Stimulated activated CD4-positive, alpha-beta T cell treated with anti-CD3 and anti-CD28 coated beads, Interleukin-15, amount 100 ng/mL, for 1 hour (primary cell): ENCODE measurements at places on chromosomes 2 and 18.

GRCh38 chr2:88829607-88830463, 138.4 kb downstream of the RPIA start:
- no peak for DNase-seq

DNA sequence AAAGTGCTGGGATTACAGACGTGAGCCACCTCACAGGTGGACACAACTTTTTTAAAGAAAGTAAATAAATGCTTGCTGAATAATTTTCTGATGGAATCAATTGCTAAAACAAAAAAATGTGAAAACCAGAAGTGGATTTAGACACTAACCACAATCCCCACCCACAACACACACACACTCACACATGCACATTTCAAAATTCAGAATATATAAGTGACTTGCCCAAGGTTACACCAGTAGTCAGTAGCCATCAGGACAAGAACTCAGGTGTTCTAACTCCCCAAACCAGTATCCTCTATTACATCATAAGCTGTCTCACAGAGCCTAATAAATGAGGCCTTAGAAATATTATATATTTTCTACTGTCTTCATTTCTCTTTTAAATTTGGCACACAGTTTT, 1923.6 kb upstream of the PIK3C3 start:
- DNase-seq = no peak

GRCh38 chr2:46441838-46442712, 37.3 kb upstream of the TMEM247 start:
- no peak for DNase-seq

DNA sequence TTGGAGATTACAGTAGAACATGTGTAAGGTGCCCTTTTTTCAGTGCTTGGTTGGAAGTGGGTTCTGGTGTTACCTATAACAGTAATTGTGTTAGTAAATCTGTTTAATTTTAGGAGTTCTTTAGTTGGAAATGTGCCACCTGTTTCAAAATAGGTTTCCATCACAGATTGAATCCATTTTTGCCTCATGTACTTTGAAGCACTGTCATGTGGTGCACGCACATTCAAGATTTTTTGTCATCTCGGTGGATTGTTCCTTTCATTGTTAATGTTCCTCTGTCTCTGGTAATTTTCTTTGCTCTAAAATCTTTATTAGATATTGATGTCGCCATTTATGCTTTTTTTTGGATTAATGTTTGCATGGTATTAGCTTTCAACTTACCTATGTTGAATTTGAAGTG, 1.3 kb downstream of the ATP9B start:
- DNase-seq = no peak

DNA sequence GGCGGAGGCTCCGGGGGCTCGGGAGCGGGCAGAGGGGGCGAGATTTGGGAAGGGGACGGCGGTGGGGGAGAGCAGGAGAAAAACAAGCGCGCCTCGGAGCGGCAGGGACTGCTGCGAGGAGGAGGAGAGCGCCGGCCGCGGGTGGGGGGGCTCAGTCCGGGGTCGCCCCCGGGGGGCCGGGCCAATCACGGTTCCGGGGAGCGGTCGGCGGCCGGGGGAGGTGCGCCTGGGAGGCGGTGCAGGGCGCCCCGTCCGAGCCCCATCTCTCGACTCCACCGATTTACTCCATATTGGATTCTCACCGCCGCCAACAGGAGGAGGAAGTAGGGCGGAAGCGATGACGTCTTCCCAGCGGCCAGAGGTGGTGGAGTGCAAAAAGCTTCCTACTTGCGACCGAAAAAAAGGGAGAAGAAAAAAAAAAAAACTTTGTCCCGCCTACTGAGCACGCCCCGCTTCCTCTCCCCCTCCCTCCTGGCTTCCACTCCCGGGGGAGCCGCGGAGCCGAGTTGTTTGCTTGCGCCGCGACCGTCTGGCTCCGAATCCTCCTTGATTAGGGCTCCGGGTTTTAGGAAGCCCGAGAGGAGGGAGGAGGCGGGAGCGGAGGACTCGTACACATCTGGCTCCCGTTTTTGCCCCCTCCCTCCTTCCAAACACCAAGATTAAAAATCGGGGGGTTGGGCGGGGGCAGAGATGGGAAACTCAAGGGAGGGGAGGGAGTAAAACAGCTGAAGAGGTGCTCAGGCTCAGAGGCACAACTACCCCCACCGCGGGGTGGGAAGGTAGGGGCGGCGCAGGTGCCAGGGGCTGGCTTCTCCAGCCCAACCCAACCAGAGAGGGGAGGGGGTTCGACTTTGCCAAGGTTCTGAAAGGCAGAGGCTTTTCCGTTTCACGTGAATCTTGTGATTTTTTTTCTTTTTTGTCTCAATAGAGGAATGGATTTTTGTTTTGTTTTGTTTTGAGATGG, at the start of gene SPRED2:
Gene SPRED2 (minus strand): TSS at position 373 of the 964 bp plus-strand sequence. CDS start 612 bp downstream, outside the sequence.
- peak; percentile 42 for DNase-seq

DNA sequence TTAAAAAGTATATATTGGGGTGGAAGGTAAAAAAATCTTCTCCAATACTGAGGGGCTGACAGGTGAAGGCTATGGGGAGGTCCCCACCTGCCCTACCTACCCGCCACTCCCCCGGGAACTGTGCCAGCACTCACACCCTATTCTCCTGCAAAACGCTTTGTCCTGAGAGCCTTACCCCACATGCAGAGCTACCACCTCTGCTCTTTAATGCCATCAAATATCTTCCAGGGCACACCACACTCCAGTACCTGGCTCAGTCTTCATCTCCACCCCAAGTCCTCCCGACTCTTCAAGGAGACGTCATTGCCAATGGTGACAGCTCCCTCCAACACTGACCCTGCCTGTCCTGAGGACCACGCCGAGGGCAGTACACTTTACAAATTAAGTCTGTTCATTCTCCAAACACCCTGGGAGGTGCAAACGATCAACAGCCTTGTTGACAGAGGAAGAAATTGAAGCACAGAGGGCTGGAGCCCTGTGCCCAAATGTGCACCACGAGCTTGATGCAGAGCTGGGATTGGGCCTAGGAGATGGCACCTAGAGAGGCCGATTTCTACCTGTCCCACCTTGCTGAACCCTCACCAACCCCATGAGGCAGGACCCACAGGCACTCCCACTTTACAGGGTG, 6.0 kb upstream of the GPR55 start:
- DNase-seq = no peak

GRCh38 chr18:43651057-43651456, 373.8 kb upstream of the SYT4 start:
- DNase-seq = no peak

DNA sequence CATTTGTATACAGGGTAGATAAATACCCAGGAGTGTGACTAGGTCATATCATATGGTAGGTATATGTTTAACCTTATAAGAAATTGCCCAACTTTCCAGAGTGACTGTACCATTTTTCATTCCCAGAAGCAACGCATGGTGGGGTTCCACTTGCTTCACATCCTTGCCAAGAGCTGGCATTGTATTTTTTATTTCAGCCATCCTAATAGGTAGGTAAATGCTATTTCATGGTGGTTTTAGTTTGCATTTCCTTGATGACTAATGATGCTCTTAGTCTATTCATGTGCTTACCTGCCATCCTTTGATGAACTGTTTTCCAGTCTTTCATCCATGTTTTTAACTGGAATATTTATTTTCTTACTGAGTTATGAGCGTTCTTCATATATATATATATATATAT, 51.9 kb downstream of the MAP4K3 start:
- DNase-seq = no peak

GRCh38 chr2:51031021-51031780, 731 bp downstream of the NRXN1 start:
- no peak for DNase-seq
